ENCODE measurements at places on chromosomes 2 and 18. TPM values are rescaled to one million over a fixed set of nuclear protein-coding genes. Genes with fewer than 3 reads are reported as not detected.

CAPN13 gene
- total RNA-seq, result 25.5 TPM

CDH20 gene
- total RNA-seq, result not detected

ALPI gene
- total RNA-seq, result 27.1 TPM

- peak; percentile 38 for DNase-seq
Observed at GRCh38 chr2:21270708-21271122, 146.9 kb downstream of the TDRD15 start.

- no peak for DNase-seq
Observed at GRCh38 chr18:65876310-65876709, 125.5 kb downstream of the CDH7 start.

DNA sequence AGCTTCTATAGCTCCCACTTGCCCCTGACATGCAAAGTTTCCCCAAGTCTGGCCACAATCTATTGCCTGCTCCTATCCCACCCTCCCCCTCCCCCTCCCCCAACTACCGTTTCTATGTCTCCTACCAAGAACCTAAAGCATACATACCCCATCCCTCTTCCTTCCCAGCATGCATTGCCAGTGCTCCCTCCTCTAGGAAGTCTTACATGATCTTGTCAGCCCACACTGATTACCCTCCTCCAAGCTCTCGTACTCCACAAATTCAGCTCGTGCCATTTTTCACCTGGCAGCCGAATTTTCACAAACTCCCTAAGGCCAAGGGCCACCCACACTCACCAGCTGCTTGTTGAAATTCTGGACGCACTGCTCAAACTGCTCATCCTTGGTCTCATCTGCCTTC lies 30.7 kb downstream of the BIN1 start:
- DNase-seq, result no peak

GRCh38 chr2:96254571-96254970 lies 11.2 kb downstream of the TMEM127 start:
- DNase-seq, result no peak

DNA sequence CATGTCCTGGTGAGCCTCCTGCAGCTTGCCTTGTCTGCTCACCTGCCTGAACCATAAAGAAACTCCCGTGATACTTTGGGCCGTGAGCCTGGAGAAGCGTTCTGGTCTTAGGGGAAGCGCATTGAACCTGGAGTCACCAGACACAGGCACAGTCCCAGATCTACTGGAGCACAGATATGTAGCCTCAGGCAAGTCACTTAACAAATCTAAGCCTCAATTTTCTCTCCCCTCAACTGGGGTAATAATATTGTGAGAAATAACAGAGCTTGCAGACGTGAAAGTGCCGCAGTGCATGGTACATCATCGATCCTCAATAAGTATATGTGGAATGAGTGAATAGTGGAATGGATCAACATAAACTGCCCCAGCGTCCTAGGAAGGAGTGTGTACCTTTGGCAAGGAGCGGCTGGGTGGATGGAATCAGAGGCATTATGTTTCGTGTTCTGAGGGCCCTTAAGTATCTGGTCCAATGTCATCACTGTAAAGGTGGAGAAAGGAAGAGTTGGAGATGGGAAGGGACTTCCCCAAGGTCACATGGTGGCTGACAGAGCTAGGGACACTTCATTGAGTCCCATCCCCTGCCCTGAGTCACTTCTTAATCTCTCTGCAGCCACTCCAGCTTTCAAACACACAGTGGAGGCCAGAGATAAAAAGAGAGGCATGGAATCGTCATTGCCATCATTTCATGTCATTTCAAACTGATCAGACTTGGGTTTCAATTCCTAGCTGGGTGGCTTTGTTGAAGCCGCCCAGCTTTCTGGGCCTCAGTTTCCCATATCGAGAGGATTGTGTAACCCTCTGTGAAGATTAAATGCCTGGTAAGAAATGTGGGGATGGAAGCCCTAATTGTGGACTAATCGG lies 172.4 kb downstream of the DDX1 start:
- no peak for DNase-seq

DNA sequence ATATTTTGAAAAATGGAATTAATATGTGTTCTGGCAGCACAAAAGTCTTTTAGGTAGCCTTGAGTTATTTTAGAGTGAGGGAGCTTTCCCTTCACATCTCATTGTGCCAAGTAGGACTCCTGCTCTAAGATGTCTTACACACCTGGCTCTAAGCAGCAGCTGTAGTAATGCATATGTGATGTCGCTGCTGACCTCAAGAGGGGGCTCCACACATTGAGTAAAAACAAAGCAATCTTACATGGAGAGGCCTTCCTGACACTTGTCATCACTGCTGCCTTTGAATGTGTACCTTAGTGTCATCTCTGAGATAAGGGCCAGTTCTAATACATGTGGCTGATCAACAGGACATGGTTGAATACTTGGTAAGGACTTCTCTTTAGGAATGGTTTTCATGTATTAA lies 75.8 kb downstream of the ACTR3 start:
- DNase-seq, result peak; percentile 50

- peak; percentile 78 for DNase-seq
Observed at GRCh38 chr2:190506666-190507065, 27.9 kb downstream of the NEMP2 start.

- DNase-seq, result no peak
Observed at GRCh38 chr2:223442847-223443246, 159.3 kb downstream of the SCG2 start.

DNA sequence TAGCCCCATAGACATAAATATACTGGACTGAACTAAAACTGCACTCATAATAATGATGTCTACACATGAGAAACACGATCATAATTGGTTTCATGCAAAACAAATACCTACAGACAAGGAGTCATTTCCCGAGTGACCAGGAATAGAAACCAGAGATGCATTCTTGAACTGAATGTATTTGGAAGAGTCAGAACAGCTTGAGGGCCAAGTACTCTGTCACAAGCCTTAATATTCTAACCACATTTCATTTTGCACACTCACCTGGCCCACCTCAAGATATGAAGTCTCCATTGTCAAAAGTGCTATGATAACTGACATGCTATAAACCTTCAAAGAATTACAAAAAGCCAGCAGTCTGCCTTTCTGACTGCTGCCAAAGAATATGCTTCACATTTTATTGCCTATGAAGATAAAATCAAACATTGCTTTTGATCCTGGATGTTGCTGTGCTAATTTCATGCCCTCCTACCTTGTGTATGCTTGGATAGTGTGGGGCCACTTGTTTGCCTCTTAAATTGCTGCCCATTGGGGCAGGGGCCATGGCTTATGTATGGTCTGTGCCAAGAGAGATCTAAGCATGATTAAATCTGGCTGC lies 18.9 kb upstream of the ASAP2 start:
- DNase-seq, result no peak

DNA sequence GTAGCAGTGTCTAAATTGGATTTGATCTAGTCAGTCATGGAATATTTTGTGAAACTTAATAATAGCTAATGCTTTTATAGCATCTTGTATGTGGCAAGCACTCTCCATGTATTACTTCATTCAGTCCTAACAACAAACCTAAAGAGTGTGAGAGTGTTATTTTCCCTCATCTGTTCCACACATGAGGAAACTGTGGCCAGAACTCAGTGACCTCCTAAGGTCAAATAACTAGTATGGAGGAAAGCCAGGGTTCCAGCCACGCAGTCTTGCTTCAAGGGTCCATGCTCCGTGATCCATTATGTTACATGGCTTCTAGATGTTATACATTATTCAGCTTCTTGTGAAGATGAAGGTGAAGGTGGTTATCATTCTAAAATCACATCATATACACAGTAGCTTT lies 45.5 kb downstream of the TWSG1 start:
- DNase-seq, result no peak

DNA sequence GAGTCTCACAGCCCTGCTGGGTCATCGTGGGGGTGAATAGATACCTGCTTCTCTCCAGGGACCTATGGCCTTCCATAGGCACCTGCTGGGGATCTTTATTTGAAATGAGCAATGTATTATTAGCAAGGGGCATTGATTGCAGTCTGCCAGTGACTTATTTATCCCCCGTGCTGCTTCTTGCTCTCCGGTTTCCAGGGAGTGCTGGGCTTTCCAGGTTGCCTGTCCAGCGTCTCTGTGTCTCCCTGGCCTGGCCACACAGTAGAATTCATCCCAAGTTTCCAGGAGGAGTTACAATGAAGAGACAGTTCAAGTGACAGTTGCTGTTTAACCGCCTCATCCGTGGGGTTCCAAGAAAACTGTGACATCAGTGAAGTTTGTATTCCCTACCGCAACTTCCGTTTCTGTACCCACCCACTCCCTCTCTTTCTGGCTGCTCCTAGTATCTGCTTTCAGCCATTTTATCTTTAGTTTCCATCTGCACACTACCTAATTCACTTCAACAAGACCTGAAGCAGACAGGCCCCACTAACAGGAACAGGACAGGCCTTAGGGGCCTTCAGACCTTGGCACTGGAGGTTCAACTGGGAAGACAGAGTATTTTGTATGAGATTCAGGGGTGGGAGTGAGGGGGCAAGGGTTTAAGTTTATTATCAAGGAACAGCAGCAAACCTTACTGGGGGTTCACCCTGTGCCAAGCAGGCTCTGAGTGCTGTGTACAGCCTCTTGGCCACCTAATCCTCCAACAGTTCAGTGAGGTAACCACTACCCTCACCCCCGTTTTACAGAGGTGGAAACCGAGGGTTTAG lies 134.8 kb downstream of the PRKCE start:
- DNase-seq, result no peak

- no peak for DNase-seq
Observed at GRCh38 chr2:128651000-128651399, 332.3 kb upstream of the HS6ST1 start.

DNA sequence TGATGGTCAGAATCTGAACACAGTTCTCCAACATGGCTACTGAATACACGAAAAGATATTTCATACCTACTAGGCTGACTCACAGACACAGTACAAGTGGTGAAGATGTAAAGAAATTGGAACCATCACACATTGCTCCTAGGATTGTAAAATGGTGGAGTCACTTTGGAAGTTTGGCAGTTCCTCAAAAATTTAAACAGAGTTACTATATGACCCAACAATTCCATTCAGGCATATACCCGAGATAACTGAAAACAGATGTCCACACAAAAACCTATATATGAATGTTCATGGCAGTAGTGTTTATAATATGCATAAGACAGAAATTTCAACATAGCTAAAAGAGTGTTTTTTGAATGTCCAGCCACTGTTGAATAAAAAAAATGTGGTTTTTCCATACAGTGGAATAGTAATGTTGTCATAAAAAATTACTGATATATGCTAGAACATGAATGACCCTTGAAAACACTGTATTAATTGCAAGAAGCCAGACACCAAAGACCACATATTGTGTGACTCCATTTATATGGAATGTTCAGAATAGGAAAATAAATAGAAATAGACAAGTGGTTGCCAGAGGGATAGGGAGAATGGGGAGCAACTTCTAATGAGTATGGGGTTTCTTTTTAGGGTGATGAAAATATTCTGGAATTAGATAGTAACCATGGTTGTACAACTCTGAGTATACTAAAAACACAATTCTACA lies 10.1 kb downstream of the RMP24 start:
- no peak for DNase-seq

DNA sequence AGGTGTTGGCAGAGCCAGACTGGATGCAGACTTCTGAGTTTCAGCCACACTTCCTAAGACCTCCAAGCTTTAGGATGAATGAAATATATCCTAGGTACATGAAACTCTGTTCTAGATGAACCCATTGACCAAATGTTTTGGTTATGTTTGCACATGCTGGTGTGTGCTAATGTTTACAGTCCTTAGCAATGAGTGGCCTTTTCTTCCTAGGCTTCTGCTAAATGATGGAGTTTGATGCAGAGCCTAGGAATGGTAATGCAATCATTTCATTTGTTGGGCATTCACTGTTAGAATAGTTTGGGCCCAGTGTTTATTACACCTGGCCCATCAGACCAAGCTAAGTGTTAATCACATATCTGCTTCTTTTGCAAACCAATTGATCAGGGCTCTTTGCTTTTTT lies 464.7 kb downstream of the MEIS1 start:
- no peak for DNase-seq

DNA sequence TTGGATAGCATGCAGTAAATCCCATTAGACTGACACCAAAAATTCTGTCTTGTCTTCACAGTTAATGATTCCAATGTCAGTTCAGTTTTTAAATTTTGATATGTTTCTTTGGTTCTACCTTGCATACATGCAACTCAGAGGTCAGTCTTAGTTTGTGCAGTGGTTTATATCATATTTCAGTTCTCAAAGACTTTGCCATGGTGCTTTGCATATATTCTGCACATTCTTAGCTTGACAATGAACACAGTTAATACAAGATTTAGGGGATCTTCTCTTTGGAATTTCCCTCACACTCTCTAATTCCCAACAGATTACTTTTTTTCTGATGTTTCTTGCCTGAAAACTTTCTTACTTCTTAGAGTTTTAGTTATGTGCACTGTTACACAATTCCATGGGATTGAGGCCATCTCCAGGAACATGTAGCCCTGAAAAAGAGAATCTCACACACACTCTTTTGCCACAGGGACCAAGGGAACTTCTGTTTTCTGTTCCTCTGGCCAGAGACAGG lies 17.3 kb downstream of the NOL4 start:
- no peak for DNase-seq

DNA sequence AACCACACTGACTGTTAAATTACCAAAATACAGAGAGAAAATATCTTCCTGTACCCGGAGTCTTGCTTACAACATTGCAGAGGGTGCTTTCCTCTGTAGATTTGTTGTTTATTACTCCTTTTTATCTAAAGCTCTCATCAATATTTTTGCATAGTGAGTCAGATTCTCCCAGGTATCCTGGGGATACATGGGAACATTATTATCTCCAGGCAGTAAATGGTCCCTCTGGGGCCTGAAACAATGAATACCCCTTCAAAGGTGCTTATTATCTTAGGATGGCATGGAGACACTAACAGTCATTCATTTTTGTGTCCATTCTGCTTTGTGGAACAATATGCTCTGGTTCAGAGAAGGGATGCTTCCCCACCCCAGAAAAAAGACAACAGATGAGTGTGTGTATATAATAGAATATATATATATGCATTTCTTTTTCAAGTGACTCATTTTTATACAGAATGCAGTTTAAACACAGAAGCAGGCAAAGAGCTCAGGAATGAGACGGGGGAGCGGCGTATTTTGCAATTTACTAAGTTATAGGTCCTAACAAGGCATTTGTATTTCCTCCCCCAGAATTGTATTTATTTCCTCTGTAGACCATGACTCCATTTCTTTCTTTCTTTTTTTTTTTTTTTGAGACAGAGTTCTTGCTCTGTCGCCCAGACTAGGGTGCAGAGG lies 424.8 kb upstream of the ZEB2 start:
- DNase-seq, result no peak

- no peak for DNase-seq
Observed at GRCh38 chr2:113233593-113234550, 44.8 kb downstream of the PAX8 start.

All from colonic mucosa (tissue), 4 donors.